Amniotic epithelial cell (primary cell): ENCODE measurements at places on chromosomes 7 and 10.

DNA sequence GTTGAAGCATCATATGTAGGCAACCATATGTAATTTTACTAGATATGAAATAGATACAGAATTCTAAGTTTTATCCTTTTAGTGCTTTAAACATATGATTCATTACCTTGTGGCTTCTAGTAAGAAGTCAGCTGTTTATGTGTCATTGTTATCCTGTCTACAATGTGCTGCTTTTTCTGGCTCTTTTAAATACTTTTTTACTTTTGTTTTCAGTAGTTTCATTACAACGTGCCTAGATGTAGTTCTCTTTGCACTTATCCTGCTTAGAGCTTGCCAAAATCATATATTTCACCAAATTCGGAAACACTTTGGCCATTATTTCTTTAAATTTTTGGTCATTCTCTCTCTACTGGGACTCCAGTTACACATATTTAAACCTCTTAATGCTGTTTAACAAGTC is 26.4 kb downstream of the YAE1 start:
- DNase-seq = peak; percentile 75

- peak; percentile 35 for DNase-seq
These were observed 289.0 kb downstream of the TWIST1 start for GRCh38 chr7:18828260-18828993.

- peak; percentile 78 for DNase-seq
These were observed 15.2 kb upstream of the CDCA7L start for GRCh38 chr7:21960922-21961321.

- DNase-seq = no peak
These were observed 948.4 kb downstream of the SORCS1 start for GRCh38 chr10:106216085-106216484.

- no peak for DNase-seq
These were observed 342.9 kb downstream of the AUTS2 start for GRCh38 chr7:69941077-69941651.

DNA sequence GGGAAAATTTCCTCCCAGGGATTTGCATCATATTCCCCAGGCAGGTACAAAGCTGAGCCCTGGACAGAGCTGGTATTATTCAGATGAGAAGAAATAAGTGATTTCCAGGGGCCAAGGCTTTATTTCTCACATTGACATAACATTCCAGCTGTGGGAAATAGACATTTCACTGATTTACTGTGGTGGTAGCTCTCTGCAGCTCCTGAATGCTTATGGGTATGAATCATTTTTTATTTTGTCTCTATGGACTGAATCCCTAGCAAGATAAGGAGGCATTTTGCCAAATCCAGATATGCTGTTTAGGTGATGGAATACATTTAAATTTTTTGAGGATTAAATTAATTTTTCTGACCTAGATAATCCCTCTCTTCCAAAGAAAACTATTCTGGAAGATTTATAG is 97.9 kb downstream of the MTPN start:
- peak; percentile 85 for DNase-seq

- DNase-seq = no peak
These were observed 14.8 kb downstream of the ANK3 start for GRCh38 chr10:60374836-60375235.

DNA sequence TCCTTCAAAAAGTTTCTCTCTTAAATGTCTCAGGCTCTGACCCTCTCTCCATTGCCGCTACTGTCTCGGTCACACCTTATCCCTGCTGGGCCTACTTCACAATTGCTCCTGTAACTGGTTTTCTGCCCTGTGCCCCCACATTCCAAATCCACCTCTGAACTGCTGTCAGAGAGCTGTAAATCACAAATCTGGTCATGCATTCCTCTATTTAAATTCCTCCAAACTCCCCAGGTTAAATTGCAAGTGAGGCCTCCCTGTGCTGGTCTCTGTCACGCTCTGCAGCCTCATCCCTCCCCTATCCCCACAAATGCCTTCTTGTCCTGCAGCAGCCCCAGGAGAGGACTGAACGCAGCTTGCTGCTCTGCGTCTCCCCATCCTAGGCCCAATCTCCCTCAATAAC is 40.4 kb upstream of the CDCA7L start:
- DNase-seq = no peak

- DNase-seq = peak; percentile 84
These were observed 131.7 kb downstream of the ZMYND11 start for GRCh38 chr10:266974-267425.

GRCh38 chr10:130394832-130395231 is 258.6 kb downstream of the GLRX3 start:
- no peak for DNase-seq

DNA sequence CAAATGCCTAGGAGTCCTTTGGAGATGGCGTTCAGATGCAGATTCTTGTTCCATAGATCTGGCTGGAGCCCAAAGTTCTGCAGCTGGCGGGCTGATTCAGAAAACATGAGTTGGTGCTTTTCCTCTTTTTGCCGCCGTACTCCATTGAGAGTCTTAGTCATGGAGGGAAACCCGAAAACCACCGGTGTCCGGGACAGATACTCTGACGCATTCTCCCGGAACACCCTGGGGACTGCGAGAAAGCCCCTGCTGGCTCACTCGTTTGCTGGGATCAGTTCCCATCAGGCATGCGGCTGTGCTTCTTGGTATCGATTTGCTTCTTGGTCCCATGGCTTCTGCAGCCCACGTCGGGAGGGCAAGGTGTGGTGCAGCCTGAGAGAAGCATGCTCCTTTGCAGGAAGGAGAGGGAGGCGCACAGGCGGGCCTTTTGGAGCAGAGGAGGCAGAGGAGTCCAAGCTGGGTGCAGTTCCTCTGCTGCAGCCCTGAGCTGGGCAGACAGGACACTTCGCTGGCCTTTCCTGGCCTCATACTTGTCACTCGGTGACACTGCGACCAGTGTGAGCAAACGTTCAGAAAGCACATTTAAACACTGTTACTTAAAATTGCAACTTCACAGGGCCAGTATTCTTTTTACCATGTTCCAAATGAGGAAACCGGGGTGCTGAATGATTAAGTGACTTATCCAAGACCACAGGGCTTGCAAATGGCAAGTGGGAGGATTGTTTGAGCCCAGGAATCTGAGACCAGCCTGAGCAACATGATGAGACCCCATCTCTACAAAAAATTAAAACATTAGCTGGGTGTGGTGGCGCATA is 30.6 kb upstream of the PFKFB3 start:
- DNase-seq = peak; percentile 28

DNA sequence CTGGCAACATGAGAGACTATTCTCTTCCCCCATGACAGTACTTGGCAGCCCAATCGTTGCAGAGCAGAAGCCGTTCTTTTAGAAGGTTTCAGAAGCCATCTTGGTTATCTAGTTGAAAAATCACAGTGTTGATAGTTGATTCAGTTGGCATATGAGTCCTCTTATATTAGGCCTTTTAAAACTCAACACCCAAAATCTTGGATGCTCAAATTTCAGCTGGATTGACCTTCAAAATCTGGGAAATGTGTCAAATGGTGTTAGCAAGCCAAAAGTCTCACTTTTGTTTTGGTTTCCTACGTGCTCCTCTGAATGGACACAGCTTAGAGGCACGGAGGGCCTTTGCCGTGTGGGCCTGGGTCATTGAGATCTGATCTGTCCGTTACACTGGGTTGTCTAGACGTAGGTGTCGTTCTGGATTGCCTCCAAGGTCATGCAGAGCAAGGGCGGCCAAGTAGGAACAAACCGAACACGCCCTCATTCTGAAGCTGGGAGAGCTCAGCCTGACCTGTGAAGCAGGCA is 59.3 kb upstream of the BMPER start:
- no peak for DNase-seq

DNA sequence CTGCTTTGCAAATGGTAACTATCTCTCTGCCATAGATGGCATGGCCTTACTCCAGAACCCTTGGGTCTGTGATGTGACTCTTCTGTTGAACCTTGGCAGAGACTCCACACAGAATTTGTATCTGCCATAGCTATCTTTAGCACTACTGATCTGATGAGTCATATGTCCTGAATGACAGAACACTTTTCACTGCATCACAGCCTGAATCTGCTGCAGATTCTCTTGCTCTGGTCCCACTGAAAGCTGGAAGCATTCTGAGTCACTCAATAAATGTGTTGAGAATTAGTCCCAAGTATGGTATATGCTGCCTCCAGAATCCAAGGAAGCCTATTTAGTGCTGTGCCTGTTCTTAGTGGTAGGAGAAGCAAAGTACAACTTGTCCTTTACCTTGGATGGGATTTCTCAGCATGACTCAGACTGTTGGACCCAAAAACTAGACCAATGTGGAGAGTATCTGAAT is 39.5 kb upstream of the ANKRD1 start:
- DNase-seq = peak; percentile 86

GRCh38 chr7:135659159-135659846 is 3.0 kb upstream of the STMP1 start:
- no peak for DNase-seq

- no peak for DNase-seq
These were observed 114.6 kb upstream of the LYZL2 start for GRCh38 chr10:30744106-30744505.

DNA sequence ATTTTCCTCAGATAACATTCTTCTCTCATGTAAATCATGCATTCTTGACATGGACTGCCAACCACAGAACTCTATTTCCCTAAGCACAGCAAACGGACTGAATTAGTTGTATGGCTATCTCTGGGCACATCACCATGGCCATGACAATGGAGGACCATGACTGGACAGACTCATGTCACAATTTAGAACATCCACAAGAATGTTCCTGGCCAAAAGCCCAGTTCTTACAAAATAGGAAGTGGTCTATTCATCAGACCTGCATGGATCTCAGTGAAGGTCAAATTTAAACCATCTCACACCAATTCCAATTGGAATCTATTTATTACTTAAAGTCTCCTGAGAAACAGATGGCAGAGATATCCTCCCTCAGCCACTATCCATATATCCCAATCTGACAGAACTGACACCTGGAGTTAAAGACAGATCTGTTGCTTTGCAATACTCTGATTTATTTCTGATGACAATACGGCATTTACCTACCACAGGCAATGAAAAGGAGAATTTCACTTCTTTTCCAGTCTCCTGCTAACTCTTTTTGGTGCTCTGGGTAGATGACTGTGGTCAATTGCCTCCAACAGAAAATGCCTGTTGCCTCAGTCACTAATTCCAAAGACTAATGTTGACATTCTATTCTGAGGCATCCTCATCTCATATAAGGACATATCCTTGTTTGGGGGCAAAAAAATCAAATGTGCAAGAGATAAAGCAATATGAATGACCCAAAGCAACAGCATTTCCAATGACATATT is 254.8 kb downstream of the HTR7 start:
- peak; percentile 91 for DNase-seq

DNA sequence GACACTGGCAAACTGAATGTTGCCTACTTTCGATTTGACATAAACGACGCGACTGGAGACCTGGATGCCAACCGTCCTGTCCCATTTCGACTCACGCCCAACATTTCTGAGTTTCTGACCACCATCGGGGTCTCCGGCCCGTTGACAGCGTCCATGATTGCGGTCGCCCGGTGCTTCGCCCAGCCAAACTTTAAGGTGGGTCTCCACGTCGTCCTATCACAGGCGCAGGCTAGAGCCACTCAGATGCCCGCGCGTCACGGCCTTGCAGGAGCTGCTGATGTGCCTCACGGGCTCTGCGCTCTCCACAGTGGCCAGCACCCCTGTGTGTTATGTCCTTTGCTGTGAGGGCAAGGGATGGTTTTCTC is 132.6 kb downstream of the SMURF1 start:
- DNase-seq = no peak

- DNase-seq = no peak
These were observed 77.1 kb downstream of the THSD7A start for GRCh38 chr7:11754933-11755332.

- DNase-seq = peak; percentile 84
These were observed 27.0 kb downstream of the ZNF438 start for GRCh38 chr10:31004611-31005193.

DNA sequence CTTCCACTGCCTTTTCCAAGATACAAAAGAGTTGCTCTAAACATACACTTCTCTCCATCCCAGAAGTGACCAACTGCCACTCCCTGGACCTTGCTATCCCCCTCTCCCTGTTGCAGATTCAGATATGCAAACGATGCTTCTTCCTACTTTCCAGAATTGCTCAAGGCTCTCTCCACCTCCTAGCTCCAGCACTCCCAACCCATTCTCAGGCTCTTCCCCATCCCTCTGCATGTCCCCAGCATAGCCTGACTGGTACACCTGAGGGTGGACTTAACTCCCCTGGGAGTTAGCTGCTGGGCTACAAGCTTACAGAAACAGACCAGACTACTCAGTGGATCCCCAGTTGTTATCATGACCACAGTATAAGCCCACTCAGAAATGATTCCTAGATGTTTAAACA is 27.6 kb downstream of the MKRN1 start:
- no peak for DNase-seq

GRCh38 chr7:38950309-38950708 is 27.4 kb upstream of the POU6F2 start:
- no peak for DNase-seq

DNA sequence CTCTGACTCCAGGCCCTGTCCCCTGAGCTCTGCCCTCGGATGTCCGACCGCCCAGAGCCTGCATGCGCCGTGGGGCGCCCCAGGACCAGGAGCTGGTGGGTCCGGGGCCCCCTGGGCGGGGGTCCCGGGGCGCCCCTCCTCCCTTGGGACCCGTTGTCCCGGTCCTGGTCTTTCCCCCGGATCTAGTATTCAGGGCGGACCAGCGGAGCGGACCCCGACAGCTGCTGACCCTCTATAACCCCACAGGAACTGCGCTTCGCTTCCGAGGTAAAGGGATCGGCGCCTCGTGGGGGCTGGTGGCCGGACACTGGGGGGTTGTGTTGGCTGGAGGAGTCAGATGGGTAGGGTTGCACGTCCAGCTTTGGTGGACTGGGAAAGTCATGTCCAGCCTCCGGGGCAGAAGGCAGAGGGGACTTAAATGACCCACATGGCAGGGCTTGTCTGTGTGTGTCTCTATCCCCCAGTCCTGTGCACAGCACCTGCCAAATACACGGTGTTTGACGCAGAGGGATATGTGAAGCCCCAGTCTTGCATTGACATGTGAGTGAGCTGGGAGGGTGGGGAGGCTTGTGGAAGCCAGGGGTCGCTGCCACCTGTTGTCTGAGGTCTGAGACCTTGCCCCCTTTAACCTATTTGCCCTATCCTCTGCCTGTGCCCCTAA is 520 bp downstream of the MOSPD3 start:
- DNase-seq = no peak

DNA sequence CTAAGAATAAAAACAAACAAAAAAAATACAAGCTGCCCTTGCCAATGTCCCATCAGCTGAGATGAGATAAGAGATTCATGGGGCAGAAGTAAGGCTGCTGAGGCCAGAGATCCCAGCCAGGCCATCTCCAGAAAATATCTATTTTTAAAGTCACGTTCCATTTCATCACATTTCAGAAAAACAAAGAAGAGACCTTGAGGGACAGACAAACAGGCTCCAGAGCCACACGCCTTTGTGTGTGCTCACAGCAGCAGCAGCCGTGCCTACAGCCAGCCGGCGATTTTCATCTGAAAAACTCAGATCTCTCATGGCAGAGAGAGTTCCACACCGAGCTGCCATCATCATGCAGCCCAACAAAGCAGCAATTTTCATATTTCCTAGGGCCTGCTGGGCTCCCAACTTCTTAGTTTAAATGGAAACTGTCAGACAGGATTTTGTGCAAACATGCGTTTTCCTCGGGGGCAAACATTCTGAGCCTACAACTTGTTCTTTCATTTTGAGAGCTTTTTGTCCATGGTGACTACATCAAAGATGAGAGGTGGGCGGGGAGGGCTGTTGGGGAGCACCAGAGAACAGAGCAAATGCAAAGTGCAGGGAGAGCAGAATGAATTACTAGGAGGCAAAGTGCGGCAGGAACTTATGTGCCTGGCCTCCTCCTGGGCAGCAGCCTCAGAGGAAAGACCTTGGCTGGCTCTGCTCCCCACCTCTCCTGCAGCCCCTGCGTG is 38.8 kb downstream of the DLG5 start:
- DNase-seq = no peak

- DNase-seq = no peak
These were observed 69.1 kb downstream of the VPS41 start for GRCh38 chr7:38839851-38840250.
